ENCODE measurements at places on chromosomes 16 and 17.

DNA sequence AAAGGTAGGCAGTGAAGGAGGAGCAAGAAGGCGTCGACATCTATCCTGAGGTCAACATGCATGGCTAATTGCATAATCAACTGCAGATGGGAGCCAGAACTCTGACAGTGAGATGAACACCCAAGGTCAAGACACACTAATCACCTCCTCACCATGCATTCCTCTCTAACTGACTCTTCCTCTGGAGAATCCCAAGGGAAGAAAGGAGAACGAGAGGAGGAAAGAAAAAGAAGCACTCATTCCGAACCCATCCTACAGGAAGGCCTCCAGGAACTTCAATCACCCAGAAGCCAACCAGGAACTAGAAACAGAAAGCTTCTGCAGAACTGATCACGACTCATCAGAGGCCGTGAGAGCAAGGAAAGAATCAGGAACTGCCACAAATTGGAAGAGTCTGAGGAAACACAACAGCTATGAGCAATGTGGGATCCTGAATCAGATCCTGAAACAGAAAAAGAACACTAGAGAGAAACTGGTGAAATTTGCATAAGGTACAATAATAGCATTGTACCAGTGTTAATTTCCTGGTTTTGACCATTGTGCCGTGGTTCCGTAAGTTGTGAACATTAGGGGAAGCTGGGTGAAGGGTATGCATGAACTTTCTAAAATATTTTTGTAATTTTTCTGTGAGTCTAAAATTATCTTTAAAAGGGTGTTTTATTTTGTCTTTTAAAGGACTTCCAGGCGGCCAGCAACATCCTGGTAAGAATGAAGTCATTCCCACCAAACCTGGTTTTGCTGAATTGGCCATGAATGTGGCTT lies 10.0 kb upstream of the BEAN1 start:
- no peak for DNase-seq

DNA sequence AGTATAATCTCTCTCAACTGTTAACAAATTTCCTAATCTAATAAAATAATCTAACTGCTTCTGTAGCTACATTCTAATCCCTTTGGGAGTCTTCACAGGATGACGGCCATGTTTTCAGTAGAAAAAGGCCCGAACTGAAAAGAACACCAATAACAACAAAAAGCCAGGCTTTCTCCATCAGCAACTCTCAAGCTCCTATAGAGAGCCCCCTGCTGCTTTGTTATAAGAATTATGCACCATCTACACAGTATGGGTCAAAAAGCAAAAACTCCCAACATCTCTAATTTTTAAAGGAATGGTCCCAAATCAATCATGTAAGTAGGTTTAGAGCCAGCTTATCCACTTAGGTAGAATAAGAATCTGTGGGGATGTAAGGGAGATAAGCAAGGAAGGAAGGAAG lies 163.6 kb upstream of the C17orf78 start:
- DNase-seq, result no peak

GRCh38 chr16:89491238-89491869 lies 993 bp upstream of the ANKRD11 start:
- no peak for DNase-seq

DNA sequence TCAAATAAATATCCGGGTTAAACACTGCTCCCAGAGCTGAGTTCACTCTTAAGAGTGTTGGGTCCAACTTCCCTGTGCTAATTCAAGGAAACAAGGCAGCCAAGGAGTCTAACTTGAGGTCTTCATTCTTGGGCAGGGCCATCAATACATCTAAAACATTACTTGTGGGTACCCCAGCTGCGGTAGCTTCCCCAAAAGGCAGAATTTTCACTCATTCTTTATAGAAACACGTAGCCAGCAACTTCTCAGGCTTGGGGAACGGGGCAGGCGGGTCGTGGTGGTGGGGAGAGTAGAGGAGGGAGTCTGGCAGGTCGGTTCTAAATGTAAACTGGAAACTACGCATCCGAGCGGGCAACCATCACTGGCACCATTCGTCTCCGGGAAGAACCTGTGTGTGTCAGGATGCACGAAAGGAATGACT lies 666 bp upstream of the METTL9 start:
- DNase-seq, result peak; percentile 26

GRCh38 chr17:62671553-62671952 lies 44.1 kb downstream of the MRC2 start:
- peak; percentile 18 for DNase-seq

GRCh38 chr17:32276171-32276601 lies 10.6 kb downstream of the RHBDL3 start:
- DNase-seq, result no peak

DNA sequence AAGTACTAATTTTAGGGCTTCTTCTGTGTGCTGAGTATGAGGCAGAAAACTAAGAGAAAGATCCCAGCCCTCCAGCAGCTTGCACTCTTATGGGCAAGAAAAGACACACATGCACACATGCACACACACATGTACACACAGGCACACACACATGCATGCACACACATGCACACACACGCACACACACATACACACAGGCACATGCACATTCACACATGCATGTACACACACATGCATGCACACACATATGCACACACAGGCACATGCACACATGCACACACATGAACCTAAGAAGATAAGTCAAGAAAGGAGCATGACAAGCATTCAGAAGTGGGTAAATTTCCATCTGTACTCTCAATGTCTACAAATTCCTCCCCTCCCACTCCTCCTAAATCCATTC lies 130.2 kb downstream of the IRX3 start:
- no peak for DNase-seq

DNA sequence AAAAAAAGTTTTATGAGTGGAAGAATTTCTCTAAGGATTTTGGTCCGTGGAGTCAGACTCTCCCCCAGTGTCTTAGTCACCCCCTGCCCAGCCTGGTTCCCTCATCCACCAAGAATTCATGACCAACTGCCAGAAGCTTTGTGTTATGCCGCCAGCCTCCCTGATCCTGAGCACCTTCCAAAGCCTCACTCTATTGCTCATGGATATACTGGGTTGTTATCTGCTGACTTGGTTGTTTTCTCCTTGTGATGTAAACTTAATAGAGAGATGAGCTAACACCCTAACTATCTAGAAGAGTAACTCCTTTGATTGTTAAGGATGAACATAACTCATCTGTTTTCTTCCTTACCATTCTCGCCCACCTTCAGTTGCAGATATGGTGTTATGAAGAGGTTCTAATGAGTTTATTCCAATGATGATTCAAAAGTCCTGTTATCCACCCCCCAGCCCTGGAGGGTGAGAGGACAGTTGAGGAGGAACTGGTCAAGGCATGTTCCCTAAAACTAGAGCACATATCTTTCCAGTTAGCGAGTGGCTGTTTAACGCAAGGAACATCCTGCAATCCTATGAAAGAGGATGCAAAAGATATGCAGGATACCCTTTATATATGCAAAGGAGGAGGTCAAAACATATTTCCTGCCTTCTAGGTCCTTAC lies 1.5 kb upstream of the PSMD3 start:
- no peak for DNase-seq

All from NCI-H2227 treated with DMSO at 0.1 percent for 48 hours (cell line).